SW480 (cell line): ENCODE measurements at places on chromosomes 2 and 18.

DNA sequence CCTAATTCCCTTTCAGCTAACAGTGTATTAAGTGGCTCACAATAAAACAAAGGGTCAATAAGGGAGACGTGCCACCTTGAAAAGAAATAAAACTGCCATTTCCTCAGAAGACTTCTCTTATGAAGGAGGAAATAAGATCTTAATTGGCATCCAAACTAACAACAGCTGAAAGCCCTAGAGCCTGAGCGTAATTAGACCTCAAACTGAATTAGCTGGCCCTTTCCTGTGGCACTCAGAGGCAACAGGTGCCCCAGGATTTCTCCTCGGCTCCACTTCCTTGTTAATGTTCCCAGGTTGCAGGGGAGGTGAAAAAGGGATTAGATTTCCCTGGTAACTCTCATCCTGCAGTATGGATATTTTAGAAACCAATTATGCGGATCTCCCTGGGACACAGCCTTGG is 804.3 kb downstream of the DCDC2C start:
- DNase-seq: no peak

- no peak for DNase-seq
These were observed 95.7 kb upstream of the NRP2 start for GRCh38 chr2:205586626-205587025.

DNA sequence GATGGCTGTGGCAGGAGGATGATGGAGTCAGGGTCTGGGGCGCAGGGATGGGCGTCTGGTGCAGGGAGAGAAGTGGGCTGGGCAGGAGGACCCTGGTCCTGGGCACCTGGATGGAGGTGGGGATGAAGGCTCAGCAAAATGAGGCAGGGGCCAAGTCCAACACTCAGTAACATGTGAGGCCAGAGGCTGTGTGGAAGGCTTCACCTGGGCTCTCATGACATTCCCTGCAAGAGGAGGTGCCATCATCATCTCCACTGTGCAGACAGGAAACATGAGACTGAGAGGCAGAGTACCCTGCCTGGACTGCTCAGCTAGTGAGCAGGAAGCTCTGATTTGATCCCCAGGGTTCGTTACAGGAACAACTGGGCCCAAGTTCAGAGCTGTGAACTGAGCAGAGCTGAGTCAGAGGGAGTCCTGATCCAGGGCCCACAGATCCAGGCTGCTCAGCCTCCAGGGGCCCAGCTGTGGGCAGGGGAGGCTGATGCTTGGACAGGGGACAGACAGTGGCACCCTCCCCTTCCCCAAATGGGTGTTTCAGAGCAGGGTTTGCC is 36.9 kb downstream of the HJURP start:
- DNase-seq: no peak

DNA sequence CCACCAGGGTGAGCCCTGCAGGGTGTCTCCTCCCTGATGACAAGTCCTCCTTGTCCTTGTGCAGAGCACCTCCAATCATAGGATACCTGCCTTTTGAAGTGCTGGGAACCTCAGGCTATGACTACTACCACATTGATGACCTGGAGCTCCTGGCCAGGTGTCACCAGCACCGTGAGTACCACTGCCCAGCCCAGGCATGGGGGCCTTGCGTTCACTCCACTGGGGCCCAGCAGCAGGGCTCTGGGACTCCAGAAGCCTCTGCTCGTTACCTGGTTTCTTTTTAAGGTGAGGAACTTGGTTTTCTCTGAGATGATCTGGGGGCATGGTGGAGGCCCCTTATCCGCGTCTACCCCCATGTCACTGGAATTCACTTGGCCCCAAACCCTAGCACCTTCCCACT is 36.5 kb upstream of the RPL31 start:
- DNase-seq: no peak

DNA sequence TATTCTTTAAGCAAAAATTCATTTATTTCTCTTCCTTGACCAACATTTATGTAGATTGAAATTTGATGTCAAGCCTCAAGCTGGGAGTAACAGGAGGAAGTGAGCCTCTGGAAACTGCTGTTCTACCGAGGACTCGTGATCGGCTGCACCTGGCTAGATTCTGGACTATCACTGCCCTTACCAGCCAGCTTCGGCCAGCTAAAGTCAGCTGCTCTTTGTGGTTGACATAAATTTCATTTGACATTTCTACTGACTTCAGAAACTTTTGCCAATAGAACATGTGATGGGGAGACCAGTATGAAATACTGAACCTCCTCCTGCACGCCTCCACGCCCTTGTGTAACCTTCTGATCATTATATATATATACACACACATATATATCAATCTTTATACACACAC is 74.2 kb upstream of the RGPD5 start:
- DNase-seq: no peak

- no peak for DNase-seq
These were observed 8.5 kb downstream of the UXS1 start for GRCh38 chr2:106185475-106186184.

DNA sequence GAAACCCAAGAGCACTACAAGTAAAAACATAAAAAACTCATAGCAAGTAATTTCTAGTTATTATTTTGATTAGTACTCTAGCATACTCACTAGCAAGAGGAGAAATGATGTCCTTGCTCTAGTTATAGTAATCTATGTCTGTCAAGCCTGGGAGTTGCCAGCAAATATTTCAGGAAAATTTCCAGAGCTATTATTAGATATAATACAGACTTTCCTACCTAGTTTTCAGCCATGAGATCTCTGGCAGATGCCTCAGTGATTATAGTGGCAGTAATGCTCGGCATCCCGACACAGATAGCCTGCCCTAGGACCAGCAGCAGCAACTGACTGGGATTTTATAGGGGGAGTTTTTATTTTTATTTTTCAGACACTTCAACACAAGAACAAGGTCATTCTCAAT is 224.4 kb downstream of the ZNF385B start:
- no peak for DNase-seq

DNA sequence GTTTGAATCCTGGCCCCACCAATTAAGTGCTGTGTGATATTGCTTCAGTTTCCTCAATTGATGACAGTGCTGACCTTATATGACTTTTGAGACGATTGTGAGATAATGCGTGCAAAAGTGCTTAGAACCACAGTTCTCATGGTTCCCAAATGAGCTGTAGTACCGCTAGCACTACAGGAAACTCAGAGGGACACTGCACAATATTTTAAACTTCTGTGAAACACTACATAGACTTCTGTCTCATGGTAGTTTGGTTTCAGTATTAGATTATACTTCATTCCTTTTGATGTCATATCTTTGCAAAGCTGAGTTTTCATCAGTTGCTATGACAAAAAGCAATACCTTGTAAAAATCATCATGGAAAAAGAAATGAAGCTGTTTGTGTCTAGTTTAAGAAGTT is 368.0 kb downstream of the PARD3B start:
- DNase-seq: no peak
